ENCODE measurements at places on chromosomes 2 and 18.

GRCh38 chr2:111007757-111008688, 112.7 kb upstream of the BCL2L11 start:
- no peak for DNase-seq

GRCh38 chr2:234032279-234032856, 18.1 kb upstream of the SPP2 start:
- DNase-seq: no peak

DNA sequence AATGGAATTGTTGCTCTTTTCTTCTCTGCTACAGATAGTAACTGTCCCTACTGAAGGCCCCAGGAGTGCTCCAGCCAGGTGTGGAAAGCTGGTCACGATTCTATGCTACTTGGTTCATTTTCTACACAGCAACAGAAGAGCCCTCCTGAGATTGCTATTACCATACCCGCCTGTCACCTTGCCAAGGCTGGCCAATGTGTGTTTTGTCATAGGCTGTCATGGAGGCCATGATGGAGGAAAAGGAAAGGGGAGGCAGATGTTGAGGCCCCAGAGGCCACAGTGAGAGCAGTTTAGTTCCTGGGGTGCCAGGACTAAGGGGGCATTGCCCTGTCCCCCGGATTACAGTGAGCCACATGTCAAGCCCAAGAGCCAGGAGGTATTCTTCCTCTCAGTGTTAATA, 952 bp downstream of the ELMOD3 start:
- DNase-seq: no peak

DNA sequence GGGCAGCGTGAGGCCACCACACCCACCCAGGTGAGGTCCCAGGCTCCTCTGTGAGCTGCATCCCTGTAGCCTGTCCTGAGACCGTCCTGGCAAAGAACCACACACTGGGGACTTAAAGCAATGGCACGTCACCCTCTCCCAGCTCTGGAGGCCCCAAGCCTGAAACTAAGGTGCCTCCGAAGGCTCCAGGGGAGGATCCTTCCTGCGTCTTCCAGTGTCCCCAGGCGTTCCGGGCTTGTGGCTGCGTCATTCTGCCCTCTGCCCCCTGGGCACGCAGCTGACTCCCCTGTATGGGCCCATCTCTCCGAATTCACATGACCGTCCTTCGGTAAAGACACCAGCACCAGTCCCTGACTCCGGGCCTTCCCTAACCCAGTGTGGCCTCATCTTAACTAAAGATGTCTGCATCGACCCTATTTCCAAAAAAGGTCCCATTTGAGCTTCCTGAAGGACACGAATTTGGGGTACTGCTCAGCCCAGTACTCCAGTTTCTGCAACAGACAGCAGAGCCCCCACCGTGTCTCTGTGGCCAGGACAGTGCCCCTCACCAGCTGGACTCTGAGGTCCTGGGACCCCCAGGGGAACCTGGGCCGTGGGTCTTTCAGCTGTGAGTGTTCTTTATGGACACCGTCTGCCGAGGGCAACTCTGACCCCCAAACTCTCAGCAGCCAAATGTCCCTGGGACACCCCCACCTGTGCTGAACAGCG, 75.2 kb upstream of the CTDP1 start:
- DNase-seq: no peak

DNA sequence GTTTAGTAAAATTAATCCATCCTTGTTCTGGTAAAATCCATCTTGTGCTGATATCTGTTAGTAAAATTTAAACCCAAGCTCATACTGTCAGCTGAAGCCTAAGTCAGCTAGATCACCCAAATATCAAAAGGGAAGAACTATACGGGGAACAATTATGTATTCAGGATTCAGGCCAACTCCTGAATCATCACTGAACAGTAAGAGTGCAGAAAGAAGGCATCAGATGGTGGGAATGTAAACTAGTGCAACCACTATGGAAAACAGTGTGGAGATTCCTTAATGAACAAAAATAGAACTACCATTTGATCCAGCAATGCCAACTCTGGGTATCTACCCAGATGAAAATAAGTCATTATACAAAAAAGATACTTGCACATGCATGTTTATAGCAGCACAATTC, 81.8 kb downstream of the RAPGEF4 start:
- DNase-seq: no peak

DNA sequence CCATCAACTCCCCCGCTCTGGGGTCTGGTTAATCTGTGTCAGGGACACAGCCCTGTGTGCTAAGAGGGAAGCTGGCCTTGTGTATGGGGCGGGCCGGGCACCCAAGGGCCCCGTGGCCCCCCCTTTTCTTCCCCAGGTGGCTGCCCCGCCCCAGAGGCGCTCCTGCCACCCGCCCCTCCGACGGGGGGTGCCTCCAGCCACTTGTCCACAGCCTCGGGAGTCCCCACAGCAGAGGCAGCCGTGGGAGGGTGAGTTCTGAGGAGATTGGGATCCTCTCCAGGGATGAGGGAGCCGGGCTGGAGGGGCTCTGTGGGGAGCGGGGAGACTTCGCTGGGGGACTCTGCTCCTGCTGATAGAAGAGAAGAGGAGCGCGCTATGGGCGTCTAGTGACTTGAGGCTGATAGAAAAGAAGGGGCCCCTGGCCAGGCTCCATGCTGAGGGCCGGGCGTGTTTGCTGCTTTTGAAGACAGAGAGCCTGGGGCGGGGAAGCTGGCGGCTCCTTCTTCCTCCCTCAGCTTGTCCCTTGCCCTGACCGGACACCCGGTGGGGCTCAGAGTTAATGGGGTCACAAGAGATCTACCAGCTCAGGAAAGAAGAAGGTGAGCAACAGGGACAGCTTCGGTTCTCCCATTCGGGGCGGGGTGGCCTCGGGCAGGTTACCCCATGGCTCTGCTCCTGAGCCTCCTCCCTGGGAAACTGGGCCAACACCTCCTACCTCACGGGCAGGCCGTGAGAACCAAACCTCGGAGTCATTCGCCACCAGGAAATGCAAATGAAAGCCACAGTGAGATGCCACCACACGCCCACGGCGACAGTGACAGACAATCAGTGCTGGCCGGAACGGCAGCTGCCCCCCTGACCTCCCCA, 89.4 kb upstream of the TAF1B start:
- DNase-seq: no peak

DNA sequence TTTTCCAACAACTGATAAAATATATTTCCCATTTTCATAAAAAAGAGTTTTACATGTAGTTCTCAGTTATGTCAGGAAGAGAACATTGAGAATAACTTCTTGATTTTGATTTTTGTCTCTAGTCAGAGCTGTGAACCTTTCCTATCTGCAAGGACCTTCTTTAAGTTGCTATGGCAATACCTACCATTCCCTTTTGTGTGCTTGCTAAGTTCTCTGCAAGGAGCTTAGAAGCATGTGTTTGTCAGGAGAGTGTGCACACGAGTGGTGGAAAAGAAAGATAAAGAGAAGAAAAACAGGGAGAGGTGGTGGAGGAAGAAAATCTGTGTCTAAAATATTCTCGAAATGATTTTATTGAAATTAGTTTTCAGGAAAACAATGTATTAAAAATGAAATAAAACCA, 140.3 kb upstream of the SLC8A1 start:
- DNase-seq: no peak

GRCh38 chr2:85929096-85930050, 40.6 kb upstream of the ST3GAL5 start:
- DNase-seq: no peak

DNA sequence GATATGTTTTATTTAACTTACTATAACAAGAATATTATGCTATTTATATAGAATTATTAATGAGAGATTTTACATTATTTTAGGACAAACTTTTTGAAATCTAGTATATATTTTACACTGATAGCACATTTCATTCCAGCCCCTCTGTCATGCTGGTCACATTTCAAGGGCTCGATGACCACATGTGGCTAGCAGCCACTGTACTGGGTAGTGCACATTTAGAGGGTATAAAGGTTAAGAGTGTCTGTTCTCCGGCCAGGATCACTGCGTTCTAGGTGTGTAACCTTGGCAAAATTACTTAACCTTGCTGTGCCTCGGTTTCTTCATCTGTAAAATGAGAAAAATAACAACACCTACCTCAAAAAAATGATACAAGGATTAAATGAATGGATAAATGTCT, 87.2 kb upstream of the TNP1 start:
- DNase-seq: no peak

DNA sequence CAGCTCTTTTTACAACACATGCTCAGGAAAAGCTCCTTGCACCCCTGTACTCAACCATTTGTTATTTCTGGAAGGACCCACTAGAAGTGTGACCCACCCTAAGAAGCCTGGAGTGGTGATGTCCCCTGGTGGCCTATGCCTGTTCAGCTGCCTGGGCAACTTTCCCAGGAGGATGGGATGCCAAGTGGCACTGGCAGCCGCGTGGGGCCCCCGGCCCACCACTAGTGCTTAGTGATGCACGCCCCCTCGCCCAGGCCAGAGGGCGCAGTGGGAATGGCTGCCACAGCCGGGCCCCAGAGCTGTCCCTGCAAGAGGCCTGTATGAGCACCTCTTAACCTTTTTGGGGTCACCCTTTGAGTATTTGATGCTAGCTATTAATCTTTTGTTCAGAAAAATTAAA, 18.1 kb downstream of the IMPA2 start:
- no peak for DNase-seq

- no peak for DNase-seq
These were observed 22.2 kb upstream of the TTC39C start for GRCh38 chr18:23992089-23992940.

DNA sequence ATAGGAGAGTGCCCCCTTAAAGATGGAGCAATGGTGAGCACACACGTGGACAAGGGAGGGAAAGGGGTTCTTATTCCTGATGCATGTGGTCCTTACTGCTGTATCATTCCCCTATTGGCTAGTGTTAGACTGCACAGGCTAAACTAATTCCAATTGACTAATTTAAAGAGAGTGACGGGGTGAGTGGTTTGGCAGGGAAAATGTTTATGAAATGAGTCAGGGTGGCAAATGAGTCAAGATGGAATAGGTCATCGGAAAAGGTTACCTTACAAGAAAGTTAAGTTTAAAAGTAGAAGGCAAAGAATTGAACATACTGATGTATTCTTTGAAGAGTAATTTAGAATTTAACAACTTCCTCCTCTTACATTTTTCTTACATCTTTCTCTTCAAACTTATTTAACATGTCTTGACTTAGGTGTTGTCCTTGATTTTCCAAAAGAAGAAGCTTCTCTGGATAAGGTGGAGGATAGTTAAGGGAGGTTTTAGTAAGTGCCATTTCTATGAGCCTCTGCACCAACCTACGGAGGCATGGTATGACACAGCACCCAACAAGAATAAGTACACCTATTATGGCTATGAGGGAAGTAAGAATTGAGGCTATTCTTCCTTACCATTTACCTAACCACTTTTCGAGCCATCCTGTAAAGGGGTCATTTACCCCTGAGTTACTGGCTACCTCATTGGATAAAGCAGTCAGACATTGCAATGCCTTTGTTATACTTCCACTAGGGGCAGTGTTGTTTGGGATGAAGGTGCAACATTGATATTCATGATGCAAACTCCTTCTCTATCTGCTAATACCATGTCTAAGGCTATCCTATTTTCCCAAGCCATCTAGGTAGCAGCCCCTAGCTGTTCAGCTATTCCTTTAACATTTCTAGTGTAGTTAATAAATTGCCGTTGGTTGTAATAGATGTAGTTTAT, 1345.8 kb upstream of the LRRTM1 start:
- DNase-seq: no peak

GRCh38 chr2:224220586-224221255, 181.2 kb downstream of the FAM124B start:
- no peak for DNase-seq

DNA sequence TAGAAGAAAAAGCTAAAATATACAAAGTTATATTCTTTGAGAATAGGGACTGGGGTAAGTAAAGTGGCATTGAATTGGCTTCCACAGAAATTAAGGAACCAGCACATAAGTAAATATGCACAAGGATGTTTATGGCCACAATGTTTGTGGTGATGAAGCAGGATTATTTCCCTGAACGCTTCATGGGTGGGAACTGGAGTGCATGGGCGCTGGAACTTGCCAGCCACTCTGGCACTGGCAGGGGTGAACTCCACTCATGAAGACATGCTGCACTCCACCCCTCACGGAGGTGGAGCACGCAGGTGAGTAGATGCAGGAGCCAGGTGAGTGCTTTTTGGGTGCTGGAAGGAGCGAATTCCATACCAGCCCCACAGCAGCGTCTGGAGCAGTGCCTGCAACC, 94.1 kb downstream of the BCL2 start:
- no peak for DNase-seq

GRCh38 chr2:64213532-64214275, 69.5 kb upstream of the PELI1 start:
- DNase-seq: no peak

- DNase-seq: no peak
These were observed 1380.1 kb downstream of the SUCLG1 start for GRCh38 chr2:83079007-83079406.

DNA sequence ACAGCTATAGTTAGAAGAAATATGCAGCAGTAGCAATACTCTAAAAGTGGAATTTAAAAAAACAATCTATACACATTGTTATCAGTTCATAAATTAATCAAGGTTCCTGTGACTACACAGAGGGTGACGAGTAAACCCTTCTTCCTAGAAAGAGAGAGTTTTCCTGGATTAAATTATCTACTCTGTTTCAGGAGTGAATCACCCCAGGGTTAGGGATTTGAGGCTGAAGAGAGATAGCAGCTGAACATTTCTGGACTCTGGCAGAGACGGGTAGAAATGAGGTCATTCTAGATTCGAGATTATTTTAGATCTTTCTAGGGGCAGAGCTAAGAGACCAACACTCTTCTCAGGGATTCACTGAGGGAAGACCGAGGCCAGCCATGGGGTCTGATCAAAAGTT, 38.8 kb upstream of the PMAIP1 start:
- no peak for DNase-seq

- DNase-seq: no peak
These were observed 249.3 kb downstream of the ZNF521 start for GRCh38 chr18:25102662-25103061.

DNA sequence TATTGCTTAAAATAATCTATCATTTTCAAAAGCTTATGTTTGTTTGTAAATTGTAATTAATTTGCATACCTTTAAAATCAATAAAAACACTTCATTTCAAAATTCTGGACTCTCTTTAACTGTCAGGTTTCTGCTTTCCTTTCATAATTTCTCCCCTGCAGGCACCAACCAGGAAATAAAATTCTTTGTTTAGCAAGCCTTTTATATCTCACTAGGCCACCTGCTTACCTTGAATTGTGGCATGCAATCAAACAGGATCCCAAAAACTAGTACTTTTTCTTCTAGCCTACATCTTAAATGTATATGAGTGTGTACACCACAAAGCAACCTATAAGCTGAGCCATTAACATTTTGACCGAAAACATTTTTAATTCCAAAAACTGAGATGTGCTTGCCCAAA, 233.1 kb downstream of the NR4A2 start:
- no peak for DNase-seq

DNA sequence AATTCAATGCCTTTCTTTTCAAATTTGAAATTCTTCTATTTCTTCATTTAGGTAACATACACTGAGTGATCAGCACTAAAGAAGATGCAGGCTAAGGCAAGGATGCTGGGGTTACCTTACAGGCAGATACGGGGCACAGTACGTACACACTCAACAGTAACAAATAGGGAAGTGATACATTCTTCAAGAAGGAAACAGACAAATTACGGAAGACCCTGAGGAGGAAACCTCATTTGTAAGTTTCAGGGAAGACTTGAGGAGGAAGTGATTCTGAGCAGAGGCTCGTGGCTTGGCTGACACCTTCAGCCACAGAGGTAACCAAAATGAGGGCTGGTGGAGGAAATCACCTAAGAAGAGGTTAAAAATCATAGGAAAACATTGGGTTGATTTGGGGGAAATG, 1108.3 kb upstream of the KLHL29 start:
- DNase-seq: no peak

GRCh38 chr2:218829868-218830451, 1.6 kb downstream of the PRKAG3 start:
- DNase-seq: no peak

- DNase-seq: no peak
These were observed 99.5 kb downstream of the TNS1 start for GRCh38 chr2:217903142-217903858.

GRCh38 chr2:236546561-236547002, 23.0 kb upstream of the ACKR3 start:
- DNase-seq: no peak
